Suppressor macrophage treated with lipopolysaccharide for 1 hour (primary cell): ENCODE measurements at places on chromosomes 16 and 17.

DNA sequence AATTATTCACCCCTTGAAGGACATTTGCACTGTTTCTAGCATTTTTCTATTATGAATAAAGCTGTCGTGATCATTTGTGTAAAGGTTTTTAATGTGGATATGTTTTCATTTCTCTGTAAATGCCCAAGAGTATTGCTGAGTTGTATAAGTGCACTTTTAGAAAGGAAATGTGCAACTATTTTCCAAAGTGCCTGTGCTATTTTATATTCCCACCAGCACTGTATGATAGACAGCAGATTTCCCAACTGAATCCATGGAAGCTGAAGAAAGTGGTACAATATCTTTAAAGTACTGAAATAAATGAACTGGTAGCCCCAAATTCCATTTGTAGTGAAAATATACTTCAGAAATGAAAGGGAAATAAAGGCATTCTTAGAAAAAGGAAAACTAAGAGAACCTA is 238.4 kb downstream of the BCAS3 start:
- no peak for DNase-seq

DNA sequence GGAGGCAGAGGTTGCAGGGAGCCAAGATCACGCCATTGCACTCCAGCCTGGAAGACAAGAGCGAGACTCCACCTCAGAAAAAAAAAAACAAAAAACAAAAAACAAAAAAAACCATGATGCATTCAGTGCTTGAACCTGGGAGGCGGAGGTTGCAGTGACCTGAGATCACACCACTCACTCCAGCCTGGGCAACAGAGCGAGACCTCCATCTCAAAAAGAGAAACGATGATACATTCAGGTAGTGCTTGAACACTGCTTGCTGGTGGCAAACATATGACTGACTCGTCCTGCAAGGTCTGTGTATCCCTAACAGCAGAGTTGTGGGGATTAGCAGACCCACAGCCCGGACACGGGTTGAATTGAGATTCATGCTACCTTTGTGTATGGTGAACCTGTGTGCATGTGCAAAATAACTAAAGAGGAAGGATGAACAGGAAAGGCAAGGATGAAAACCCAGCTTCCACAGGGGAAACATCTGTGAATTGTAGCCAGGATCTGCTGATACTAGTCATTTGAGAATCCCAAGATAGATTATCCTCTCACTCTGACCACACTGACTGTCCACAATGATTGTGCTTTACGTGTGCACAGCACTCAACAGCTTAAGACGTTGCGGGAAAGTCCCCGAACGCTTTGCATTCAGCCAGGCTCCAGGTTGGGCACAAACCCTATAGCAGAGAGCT is 52.4 kb upstream of the MRPS23 start:
- DNase-seq: peak; percentile 19

DNA sequence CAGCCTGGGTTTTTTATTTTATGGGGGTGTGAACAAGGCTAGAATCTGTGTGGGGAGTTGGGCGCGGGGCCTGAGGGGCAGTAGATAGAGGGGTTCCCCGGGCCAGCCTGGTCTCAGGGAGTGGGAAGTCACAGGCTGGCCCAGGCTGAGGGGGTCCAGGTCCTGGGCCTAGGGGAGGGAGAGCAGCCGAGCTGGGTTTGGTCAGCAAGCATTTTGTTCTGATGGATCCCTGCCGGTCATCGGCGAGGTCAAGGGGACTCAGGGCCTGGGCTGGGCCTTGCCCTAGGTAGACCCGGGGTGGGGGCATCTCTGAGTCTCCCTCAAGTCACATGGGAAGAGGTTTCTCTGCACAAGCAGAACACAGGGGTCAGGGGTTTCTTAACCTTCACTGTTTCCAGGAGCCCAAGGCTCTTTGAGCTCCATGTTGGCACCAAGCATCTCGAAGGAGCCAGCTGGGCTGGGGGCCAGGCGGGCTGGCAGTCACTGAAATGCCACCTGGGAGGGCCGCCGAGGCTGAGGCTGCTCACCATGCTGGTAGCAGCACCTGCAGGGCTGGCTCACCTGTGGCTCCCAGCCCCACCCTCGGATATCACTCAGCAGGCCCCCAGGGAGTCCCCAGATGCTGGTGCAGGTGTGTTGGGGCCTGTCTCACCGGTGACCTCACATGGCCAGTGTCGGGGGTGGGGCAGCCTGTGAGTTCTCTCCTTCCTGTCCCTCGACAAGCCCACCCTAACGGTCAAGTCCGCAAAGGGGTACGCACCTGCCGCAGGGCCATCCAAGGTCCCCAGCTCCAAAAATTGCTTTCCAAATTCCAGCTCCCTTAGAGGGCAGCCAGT is 41.0 kb downstream of the SLC7A5 start:
- DNase-seq: no peak

GRCh38 chr17:82754297-82755208 is 2.7 kb downstream of the TBCD start:
- DNase-seq: no peak

GRCh38 chr16:11205065-11205699 is 50.8 kb downstream of the SOCS1 start:
- no peak for DNase-seq

DNA sequence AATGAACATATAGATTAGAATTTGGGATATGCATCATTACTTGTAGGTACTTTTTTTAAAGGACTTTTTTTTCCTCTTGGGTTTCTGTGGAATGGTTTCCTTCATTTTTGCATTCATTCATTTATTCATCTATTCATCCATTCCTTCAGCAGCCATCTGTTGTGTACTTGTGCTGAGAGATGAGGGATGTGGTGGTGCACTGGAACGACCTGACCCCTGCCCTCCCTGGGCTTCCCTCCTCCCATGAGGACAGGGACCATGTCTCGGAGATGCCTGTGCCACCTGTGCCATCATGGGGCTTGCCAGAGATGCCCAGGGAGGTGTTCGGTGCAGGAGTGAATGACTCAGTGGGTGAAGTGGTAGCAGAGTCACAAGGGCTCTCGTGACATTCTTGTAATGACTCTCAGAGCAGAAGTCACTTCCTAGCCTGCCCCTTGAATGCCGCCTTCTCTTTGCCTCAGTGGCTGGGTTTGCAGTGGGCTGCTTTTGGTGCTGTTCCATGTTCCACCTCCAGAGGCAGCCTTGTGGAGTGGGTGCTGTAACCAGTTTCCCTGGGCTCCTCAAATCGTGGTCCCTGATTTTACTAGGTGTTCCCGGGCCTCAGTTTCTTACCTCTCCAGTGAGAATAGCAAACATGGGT is 43.9 kb downstream of the CLEC16A start:
- no peak for DNase-seq

- no peak for DNase-seq
Measured at GRCh38 chr17:8142887-8143580, 9.2 kb downstream of the PER1 start.

GRCh38 chr17:19769946-19770652 is 22.0 kb upstream of the ALDH3A1 start:
- no peak for DNase-seq

GRCh38 chr16:11181242-11181898 is 74.6 kb downstream of the SOCS1 start:
- no peak for DNase-seq

DNA sequence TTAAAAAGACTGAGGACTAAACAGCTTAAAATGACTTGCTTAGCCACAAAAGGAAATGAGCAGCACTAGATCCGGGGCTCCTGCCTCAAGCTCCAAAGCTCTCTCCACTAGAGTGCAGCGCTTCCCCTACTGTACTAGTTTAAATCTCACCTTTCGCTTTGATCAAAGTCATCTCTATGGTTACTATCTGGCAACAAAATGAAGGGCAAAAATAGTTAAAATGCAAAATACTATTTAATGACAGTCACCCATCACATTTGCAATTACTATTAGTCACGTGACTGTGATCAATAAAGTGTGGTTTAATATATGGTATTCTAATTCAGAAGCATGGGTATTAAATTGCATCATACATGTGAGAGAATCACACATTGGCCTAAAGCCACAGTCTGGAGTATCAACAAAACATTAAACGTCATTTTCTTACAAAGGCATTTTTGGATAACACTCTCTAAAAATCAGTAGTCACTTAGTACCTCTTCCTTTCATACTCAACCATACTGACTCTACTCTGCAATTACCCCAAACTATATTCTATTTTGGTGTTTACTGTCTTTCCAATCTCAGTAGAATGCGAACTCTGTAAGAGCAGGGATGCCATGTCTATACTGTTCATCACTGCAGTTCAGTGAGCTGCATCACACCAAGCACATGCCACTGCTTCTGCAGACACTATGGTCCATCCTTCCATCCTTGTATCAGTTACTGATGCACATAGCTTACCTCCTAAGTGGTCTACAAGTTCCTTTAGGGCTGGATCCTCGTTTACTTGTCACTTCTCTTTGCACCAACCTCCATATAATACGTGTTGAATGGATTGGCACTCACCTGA is 6.2 kb downstream of the PSMD12 start:
- DNase-seq: no peak
